ENCODE measurements at places on chromosomes 6 and 20.

GRCh38 chr6:140082867-140083297 is 708.4 kb upstream of the CITED2 start:
- H3K27me3 ChIP-seq = no peaks in the 10 kb centered on the region
- no peak overlapping the region for H3K4me3 ChIP-seq
- DNase-seq = no peak
- H3K36me3 ChIP-seq = no peaks in the 10 kb centered on the region

DNA sequence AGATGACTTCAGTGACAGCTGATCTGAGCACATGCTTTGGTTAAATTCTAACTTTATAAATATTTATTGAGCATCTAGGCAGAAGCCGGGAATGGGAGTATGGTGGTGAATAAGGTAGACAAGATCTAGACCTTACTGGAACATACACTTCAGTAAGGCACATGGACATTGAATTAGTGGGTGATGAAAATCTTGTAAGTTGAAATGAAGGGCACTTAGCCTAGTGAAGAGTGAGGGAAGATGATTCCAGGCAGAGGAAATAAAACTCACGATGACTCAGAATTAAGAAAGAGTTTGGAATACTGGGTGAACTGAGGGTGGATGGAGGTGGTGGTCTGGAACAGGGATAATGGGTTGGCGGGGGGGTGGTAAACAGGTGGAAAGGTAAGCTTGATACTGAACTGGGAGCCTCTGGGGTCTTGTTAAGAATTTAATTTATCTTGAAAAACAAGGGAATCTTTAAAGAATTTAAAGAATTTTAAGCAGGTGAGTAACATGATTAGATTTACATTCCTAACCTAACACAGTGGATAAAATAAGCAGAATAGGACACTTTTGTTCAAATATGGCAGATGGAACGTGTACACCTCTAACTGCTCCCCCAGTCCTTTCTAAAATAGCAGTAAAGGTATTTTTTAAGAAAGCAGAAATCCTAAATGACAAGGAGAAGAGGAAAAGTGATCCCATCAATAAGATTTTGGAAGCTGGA is 75.2 kb upstream of the ARHGAP18 start:
- no peak overlapping the region for H3K27ac ChIP-seq
- no peaks in the 10 kb centered on the region for H3K36me3 ChIP-seq
- no peak overlapping the region for H3K4me3 ChIP-seq

DNA sequence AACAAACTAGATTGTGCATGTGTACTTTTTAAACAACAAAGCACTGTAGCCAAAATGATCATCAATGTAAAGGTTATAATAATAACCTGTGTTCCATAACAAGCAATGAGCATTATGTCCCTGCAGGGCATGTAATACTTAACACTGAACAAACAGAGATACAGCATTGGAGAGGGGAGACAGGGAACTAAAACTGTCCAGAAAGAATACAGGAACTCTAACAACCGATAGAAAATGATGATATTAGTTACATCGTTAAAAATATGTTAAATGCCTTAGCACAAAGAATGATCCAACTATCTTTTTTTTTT is 80.5 kb downstream of the COL9A1 start:
- H3K4me3 ChIP-seq = no peak overlapping the region
- H3K36me3 ChIP-seq = no peaks in the 10 kb centered on the region
- DNase-seq = no peak
- H3K27ac ChIP-seq = no peak overlapping the region

- no peak overlapping the region for H3K4me3 ChIP-seq
Observed at GRCh38 chr20:50540620-50541605, 30.7 kb downstream of the PTPN1 start.

Data from large intestine (tissue), 12 donors.